ENCODE measurements at places on chromosomes 7 and 10.

GRCh38 chr10:8044908-8045725 is 9.4 kb upstream of the GATA3 start:
- peak; percentile 89 for DNase-seq

GRCh38 chr7:7810826-7811225 is 92.4 kb upstream of the RPA3 start:
- no peak for DNase-seq

- no peak for DNase-seq
Observed at GRCh38 chr10:12638103-12638502, 288.8 kb downstream of the CAMK1D start.

GRCh38 chr7:156034397-156034796 is 222.1 kb upstream of the SHH start:
- no peak for DNase-seq

GRCh38 chr7:105079348-105079747 is 65.3 kb downstream of the KMT2E start:
- DNase-seq: no peak

DNA sequence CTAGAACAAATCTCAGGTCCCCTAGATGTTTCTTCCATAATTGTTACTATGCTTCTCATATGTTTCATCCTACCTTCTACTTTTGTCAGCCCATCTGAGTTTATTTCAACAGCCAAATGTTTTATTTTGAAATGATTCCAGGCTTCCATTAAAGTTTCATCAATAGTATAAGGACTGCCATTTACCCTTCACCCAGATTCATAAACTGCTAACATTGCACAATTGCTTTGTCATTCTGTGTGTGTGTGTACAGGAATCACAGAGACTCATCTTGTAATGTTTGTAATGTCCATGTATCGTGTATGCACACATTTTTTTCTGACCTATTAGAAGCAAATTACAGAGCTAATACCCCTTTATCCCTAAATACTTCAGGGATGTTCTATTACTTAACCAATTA is 25.5 kb downstream of the MMRN2 start:
- no peak for DNase-seq

DNA sequence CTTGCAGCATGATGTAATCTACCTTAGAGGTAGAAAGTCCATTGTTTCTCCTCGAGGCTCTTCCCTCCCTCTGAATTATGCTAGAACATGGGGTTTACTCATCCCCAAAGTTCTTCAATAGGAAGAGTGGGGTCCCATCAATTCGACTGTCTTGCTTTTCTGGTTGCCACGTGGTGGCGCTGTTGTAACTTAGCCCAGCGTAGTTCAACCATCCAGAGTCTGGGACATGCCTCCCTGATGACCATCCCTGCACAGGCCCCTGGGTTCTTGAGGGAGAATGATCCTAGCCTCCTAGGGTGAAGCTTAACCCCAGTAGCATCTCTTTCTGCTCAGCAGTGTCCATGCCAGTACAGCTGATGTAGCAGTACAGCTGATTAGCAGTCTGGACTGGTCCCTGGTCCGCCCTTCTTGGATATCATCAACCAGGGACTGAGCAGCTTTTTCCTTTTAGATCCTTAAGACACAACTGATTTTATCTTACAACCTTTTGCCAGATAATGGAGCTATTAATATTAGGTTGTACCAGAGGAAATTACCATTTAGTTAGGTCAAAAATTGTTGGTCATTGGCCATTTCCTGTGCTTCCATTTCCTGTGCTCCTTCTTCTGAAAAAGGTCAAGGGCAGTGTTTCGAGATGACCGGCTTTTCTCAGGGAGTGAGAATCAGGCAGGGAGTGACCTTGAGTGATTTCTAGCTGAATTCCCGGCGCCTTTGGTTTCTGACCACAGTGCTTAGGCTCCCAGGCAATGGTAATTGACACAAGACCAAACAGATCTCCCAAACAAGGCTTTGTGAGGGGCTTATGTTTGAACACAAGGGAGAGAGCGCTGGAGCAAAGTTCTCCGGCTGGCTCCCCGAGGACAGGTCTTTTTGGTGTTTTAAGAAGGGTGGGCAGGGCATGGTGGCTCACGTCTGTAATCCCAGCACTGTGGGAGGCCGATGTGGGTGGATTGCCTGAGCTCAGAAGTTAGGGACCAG is 65.4 kb downstream of the TACC2 start:
- DNase-seq: peak; percentile 77

DNA sequence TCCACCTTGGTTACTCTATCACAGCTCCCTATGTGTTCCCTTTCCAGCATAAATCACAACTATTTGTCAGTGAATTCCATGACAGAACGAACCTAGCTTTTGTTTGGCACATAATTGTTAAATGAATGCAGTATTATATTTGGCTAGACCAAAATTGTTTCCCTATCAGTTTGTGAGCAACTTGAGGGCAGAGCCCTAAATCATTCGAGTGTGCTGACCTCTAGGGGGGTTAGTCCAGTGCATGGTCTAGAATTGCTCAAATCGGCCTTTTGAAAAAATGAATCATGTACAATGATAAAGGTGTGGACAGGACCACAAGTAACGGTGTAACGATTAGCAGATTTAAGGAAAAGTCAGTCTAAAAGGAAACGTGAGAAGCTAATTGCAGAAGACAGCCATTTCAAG is 475 bp upstream of the NRBF2 start:
- no peak for DNase-seq

DNA sequence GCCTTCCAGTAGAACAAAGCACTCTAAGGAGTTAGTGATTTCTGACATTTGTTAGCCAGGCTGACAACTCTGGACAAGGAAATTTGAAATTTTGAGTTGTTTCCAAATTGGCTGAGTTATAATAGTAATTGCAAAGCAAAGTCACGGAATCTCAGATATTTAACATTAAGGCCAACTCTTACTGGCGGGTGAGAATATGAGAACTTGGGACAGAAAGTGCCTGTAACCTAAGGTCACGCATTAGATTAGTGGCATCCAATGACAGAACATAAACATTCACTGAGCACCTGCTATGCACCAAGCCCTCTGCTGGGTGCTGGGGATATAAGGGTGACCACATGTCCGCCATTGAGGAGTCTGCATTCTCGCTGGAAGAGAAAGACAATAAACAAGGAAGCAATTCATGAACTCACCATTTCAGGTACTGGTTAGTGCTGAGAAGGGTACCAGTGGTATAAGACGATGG is 45.5 kb upstream of the CHST15 start:
- DNase-seq: no peak

DNA sequence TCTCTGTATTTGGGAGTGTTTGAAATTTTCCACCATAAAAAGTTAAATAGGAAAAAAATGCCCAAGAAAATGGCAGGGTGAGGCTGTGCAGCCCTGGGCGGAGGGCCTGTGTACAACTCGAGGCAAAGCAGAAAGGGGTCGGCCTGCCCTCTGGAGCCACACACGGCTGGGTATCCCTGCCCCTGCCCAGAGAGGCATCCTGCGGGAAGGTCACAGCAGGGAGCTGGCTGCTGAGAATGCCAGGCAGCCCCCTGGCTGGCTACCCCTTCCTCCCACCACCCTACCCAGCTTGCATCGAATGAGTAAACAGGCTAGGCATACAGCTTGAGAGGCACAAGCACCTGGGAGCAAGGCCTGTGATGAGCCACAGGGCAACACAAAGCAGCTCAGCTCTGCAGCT is 46.1 kb downstream of the CAMK2B start:
- DNase-seq: peak; percentile 52

DNA sequence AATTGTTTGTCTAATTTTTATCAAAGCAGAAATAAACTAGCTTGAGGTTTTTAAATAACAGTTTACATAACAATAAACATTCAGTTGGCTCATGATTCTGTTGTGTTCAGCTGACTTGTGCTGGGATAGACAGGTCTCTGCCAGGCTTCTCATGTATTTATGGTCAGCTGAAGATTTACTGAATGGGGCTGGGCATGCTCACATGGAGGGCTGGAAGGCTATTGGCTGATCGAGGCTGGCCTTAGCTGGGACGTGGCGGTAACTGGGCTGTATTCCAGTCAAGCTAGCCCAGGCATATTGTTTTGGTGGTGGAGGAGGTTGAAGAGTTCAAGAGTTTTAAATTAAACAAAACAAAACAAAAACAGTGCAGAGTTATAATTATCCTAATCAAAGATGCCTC is 251.0 kb upstream of the MTPN start:
- no peak for DNase-seq

- peak; percentile 27 for DNase-seq
Observed at GRCh38 chr10:73889014-73889413, 14.7 kb upstream of the CAMK2G start.

GRCh38 chr10:33247221-33247922 is 87.1 kb downstream of the NRP1 start:
- DNase-seq: no peak
